Brain microvascular endothelial cell (primary cell): ENCODE measurements at places on chromosomes 11 and 22.

DNA sequence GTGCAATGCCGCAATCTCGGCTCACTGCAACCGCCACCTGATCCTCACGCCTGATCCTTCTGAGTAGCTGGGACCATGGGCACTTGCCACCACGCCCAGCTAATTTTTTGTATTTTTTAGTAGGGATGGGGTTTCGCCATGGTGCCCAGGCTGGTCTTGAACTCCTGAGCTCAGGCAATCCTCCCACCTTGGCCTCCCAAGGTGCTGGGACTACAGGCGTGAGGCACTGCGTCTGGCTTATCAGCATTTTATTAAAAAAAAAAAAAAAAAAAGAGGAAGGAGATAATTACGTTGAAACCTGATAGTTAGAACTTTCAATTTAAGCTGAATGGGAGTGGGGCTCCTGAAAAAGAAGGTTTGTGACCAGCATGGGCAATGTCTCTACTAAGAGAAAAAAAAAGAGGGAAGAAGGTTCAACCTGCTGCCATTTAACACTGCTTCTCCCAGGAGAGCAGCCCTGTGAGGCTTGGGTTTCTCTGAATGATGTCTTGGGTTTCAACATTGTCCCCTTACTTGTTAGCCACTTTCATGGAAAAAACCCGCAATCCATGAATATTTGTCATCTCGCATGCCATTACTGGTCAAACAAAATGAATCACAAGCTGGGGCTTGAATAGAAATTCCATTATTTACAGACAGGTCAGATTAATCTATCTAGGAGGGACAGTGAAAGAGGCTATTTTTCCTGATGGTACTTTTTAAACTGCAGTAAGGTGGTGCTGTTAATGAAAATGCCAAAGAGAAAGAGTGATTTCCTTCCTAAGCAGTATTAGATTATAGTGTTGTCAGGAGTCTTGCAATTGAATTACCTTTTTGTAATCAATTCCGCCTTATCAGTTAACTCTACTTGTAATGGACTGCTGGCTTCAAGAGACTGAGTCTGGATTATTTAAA is 72.5 kb downstream of the PACS1 start:
- peak; percentile 47 for DNase-seq

- DNase-seq: no peak
Observed at GRCh38 chr11:121435551-121436511, 16.3 kb upstream of the SORL1 start.

GRCh38 chr11:132022733-132023478 is 652.5 kb downstream of the NTM start:
- DNase-seq: no peak

DNA sequence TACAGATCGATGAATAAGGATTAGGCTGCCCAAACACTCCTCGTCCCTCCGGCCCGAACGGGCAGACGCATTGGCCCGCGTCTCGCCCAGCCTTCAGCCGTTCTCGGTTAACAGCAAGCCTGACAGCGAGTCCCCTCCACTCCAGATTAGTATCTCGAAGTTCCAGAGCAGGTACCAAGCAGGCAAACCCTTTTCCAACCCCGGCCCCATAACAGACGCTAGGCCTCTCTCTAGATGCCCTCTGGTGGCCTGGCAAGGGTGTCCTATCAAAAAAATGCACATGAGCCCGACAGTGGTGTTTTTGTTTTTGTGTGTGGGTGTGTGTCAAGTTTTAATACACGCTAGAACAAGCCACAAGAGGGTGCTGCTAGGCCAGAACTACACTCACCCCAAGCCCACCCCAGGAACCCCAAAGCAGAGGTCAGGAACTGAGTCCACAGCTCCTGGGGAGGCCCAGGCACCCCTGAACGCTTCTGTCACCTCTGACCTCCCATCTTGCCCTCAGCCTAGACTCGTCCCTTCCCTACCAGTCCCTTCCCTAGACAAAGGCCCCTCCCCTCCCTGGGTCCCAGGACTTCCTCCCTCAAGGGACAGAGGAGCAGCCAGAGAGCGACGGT is 658 bp upstream of the ARFGAP2 start:
- peak; percentile 72 for DNase-seq

DNA sequence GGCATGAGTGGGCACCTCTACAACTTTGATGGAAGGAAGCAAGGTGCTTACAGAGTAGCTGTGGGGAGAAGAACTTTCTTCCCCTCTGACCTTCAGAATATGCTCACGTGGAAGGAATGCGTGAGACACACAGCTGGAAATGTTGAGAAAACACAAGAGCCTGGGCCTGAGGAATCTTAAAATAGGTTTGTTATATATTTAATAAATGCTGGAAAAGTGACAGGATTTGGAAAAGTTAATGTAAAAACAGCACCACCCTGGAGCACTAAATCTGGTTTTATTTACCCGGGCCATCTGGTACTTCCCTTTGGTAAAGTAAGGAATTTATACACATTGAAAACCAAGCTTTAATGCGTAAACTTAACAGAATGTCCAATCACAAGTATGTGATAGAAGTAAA is 14.0 kb upstream of the AMPD3 start:
- DNase-seq: peak; percentile 5

DNA sequence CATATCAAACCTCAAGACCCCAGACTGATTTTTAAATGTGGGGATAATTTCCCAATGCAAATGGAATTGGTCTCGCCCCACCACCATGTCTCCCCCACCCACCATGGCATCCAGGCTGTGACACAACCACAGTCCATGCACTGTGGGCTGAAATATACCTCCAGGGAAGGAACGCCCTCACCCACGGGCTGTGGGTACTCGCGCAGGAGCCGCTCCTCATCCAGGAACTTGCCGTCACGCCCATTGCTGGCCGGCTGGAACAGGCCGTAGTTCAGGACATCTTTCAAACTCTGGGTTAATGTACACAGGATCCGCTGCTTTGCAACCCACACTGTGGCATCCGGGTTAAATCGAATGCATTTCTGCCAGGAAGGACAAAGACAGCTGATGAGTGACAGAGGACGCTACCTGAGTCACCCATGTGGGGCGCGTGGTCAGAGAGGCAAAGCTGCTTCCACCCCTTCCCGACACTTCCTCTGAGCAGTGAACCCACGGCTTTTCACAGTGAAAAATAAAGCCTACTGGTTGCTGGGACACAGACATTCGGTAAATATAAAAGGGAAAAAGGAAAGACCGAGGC is 133.6 kb downstream of the SHANK2 start:
- no peak for DNase-seq

- no peak for DNase-seq
Observed at GRCh38 chr11:4491878-4492606, 9.6 kb downstream of the OR52K1 start.

DNA sequence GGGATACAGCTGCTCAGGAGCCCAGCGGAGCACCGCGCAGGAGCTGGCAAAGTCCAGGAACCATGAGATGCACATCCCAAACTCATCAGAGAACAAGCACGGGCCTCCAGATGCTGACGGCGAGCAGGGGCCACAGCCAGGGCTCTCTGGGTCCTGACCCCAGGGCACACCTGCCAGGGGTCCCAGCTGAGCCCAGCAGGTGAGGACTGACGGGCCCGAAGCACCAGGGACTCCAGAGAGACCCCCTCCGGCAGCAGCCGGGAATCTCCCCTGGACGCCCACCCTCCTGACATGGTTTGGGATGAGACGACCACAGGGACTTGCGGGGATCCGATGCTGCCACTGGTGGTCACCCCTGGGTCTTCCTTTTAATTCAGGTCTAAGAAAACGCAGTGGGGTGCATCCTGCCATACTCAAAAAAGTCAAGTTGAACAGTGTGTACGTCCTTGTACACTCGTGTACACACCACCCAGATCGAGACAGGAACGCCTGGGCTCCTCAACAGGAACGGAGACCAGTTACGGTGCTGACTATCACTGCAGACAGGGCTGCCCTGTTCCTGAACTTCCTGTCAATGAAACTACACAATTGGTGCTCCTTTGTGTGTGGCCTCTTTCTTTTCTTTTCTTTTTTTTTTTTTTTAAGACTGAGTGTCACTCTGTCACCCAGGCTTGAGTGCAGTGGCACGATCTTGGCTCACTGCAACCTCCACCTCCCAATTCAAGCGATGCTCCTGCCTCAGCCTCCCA is 21.9 kb downstream of the TTLL8 start:
- DNase-seq: no peak

DNA sequence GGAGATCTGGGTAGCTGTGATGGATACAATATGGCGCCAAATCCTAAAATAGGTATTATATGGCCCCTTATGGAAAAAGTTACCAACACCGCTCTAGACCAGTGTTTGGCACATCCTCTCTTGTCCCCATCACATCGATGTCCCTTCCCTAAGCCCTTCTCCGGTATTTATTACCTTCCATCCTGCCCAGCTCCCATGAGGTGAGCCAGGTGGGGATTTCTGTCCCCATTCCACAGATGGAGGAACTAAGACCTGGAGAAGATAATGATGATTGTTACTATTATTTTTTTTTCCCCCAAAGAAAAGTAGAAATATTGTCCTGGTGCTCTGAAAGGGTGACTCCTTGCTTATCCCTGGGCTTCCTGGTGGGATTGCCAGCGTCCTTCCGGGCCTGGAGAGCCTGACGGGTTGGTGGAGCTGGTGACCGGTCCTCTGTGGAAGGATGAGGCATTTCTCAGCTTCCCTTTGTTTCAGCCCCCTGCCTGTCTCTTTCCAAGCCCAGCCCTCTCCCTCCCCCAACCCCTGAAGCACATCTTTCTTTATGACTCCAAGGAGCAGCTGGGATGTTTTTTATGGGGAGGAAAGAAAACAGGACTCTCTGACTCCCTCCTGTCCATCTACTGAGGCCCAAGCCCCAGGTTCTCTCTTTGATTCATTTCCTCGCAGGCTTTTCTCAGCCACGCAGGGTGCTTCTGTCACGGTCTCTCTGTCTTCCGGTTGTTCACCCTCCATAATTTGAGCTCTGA is 65.4 kb downstream of the TP53I11 start:
- DNase-seq: no peak

GRCh38 chr11:36008584-36008983 is 64.7 kb downstream of the LDLRAD3 start:
- no peak for DNase-seq

- DNase-seq: no peak
Observed at GRCh38 chr11:2668876-2669275, 30.9 kb downstream of the KCNQ1OT1 start.

- DNase-seq: no peak
Observed at GRCh38 chr22:44862981-44863860, 110.8 kb downstream of the ARHGAP8 start.

DNA sequence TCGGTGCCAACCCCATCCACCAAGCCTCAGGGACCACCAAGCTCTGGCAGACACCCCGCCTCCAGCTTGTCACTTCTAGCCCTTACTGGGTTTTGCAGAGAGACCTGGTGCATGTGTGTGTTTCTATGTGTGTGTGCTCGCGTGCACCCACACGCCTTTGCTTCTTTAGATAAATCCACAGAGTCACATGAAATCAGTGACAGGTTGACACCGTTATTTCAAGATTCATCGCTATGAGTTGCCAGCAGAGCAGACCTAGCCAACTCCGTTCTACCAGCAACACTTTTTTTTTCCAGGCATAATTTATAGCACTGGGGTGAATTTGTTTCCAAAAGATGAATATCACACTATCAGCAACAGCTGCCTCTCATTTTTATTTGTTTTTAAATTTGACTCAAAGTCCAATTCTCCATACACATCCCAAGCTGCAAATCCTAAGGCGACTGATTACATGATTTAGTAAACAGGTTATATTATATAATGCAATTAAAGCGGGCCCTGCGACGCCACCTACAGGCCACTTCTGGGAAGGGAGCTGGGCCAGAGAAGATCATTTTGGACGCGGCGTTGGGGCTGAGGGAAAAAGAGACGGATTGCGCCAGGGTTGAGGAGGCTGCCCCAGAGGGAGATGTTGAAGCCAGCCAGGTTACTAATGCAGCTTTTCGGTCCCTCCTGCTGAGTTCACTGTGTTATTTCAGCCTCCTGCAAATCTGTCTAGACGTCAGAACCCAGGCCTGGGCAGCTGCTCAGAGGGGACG is 150.5 kb downstream of the FEZ1 start:
- peak; percentile 82 for DNase-seq

GRCh38 chr22:19062943-19063308 is 59.3 kb downstream of the DGCR2 start:
- no peak for DNase-seq

DNA sequence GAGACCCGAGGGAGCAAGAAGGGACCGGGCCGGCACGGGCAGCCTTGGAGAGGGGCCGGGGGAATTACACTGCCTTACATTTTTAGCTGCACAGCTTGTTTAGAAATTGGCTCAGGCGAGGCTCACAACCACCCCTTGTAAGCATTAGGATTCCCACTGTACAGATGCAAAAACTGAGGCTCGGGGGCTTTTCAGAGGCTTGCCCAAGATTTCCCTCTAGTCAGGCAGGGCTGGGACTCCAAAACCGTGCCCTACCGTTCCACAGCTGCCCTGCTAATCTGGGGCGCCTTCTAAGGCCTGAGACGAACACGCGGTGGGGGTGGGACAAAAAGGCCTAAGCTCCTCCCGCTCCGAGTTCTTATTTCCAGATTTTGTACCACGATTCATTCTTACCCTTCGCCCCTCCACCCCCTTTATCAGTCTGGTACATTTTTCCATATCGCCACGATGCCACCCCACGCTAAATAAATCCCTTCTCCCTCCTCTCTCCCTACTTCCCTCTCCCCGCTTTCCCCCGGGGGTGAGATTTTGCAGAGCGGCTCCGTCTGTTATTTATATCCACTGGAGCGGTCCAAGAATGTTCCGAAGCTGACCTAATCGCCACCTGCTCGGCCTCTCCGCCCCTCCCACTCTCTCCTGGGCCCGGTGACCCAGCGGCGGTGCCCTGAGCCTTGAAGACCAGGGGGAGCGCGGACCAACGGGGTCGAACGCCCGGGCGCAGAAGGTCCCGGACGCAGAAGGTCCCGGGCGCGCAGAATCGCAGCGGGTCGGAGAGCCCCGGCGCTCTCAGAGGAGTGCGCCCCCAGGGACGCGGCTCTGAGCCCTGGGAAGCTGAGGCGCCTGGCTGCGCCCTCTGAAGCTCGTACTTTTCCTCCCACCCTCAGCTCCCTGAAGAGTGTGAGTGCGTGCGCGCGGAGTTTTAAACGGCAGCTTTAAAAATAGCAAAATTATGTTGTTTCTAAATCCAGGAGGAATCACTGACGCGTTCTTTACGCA is 764 bp upstream of the PACSIN3 start:
- peak; percentile 36 for DNase-seq

- no peak for DNase-seq
Observed at GRCh38 chr11:44025727-44026126, 22.1 kb upstream of the ACCSL start.

DNA sequence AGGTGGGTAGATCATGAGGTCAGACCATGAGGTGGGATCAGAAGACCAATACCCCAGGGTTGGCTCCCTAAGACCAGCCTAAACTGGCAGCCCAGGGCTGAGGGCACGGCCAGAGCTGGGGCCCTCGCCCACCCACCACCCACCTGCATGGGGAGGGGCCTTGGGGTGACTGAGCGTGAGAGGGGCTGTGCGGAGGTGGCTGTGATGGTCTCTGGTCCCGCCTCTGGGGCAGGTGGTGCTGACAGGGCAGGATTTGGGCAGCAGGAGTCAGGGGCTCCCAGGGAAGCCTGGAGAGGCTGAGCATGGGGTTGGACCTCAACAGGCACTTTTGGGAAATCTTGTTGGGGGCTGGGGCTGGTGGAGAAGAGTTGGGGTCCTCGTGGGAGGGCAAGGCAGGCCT is 39.8 kb upstream of the MUC5AC start:
- no peak for DNase-seq

GRCh38 chr11:20535271-20535881 is 64.0 kb upstream of the SLC6A5 start:
- no peak for DNase-seq
